ENCODE measurements at places on chromosomes 6 and 20. TPM values are rescaled to one million over a fixed set of nuclear protein-coding genes. Genes with fewer than 3 reads are reported as not detected.

The PDE7B gene
- 58.5 TPM for total RNA-seq

The NCOA5 gene
- total RNA-seq = 18.6 TPM

The LAMA4 gene
- 842 TPM for total RNA-seq

The AIG1 gene
- 16.9 TPM for total RNA-seq

The TRIM15 gene
- total RNA-seq = not detected

The ZNF391 gene
- 1.1 TPM for total RNA-seq

The TSHZ2 gene
- total RNA-seq = 1.9 TPM
